AG04449 (cell line): ENCODE measurements at places on chromosomes 2 and 18.

- no peak for DNase-seq
Measured at GRCh38 chr2:179297927-179298326, 33.3 kb upstream of the SESTD1 start.

GRCh38 chr2:10101491-10101890 is 21.0 kb upstream of the RRM2 start:
- DNase-seq = no peak

DNA sequence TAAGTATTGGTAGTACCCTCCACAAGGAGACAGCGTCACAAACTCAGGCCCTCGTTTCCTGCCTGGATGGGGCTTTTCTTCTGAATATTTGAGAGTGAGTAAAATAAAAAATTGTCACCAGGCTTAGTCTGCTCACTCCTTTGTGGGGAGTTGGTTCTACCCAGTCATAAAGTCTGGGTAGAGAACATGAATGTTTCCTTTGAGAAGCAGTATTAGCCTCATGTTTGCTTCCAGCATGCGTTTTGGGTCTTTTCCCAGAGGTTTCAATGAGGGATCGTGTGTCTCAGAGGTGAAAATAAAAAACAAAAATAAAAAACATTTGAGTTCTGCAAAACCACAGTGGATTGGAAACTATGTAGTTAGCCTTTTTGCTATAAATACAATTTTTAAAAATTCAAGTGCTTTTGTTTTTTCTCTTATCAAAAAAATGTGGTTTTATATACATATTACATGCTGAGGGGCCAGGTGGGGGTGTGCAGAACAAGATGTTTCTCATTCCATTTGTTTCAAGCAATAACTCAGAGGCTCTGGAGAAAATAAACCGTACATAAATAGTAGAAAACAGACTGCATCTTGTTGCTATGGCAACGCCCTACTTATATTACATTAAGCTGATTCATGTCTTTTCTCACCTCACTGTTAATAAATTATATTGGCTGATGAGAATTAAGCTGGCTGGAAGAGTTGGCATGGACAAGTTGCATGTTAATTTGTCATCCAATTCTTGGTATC is 225.4 kb upstream of the FBXO11 start:
- no peak for DNase-seq

DNA sequence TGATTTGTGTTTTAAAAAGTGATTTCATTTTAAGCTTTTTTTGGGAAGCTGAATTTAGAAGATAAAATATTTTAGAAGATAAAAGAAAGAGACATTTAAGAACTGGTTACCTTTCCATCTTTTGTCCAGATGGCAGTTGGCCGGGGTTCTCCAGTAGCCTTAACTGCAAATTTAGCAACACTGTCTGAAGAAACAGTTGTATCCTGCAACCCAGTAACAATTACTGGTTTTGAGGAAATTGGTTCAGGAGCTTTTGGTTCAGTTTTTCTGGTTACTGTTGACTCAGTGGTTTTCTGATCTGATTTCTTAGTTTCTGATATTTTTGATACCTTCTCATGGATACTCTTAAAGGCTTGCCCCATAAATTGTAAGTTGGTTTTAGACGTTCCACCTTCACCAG is 49.9 kb downstream of the PLEKHA3 start:
- no peak for DNase-seq

- DNase-seq = no peak
Measured at GRCh38 chr18:11874676-11875075, 23.5 kb downstream of the CHMP1B start.

- no peak for DNase-seq
Measured at GRCh38 chr2:160076241-160076640, 13.8 kb upstream of the PLA2R1 start.

DNA sequence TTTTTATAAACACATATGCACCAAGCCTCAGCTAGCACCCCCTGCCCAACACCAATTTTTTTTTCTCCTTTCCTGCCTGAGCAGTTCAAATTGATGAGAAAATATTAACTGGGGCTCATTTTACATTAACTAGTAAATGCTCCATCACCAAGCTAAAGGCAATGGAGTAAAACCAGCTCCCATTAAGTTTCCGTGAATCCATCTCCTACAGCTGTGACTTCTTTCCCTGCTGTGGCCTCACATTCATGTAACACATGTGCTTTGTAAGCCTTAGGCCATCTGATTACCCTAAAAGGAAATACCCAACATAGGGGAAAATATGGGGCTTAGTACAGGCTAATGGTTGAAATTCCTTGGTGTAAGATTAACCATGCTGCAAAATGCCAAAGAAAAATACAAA is 60.8 kb downstream of the DNER start:
- no peak for DNase-seq

- no peak for DNase-seq
Measured at GRCh38 chr2:6872394-6872793, 5.2 kb upstream of the RSAD2 start.
